Vagina (tissue), 2 donors: ENCODE measurements at places on chromosomes 13 and 19.

GRCh38 chr19:5349041-5349440 is 8.4 kb upstream of the PTPRS start:
- DNase-seq, result no peak

- DNase-seq, result no peak
These were observed 24.6 kb downstream of the CDADC1 start for GRCh38 chr13:49272296-49272695.

DNA sequence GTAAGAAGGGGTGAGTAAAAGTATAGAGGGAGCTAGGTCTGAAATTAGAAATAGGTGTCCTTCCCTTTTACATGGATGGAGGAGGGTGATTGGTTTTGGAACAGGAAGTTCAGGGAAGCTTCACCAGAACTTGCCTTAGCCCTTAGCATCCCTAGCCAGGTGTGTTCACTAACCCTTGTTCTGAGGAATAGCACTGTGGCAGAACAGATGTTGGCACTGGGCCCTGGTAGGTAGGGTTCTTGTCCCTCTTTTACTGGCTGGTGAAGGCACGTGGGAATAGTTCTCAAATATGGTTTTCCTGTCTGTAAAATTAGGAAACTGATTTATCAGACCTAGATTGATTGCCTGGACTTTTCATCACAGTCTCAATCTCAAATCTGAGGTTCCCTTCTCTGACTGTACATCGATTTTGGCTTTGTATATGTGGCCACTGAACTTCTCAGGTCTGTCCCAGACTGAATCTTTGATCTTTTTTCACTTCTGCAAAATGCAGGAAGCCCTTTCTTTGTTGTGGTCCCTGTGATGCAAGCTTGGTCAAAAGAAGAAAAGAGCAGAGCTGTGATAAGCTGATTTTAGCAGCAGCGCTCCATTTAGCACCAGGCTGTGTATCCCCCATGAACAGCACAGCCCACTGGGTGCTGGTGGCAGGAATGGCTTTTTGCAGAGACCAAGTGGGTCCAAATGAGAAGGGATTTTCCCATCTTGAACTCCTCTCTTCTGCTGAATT is 86.2 kb upstream of the HTR2A start:
- no peak for DNase-seq

DNA sequence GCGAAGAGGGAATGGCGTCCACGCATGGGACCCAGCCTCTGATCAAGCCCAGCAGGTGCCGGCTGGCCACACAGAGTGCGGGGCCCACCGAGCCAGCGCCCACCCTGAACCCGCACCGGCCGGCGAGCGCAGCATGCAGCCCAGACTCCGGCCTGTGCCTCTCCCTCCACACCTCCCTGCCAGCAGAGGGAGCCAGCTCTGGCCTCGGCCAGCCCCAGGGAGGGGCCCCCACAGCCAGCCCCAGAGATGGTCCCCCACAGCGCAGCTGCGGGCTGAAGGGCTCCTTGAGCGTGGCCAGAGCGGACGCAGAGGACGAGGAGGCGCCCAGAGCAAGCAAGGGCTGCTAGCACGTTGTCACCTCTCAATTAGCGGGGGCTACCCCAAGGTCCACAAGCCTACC is 904.5 kb downstream of the SLITRK6 start:
- DNase-seq, result no peak

DNA sequence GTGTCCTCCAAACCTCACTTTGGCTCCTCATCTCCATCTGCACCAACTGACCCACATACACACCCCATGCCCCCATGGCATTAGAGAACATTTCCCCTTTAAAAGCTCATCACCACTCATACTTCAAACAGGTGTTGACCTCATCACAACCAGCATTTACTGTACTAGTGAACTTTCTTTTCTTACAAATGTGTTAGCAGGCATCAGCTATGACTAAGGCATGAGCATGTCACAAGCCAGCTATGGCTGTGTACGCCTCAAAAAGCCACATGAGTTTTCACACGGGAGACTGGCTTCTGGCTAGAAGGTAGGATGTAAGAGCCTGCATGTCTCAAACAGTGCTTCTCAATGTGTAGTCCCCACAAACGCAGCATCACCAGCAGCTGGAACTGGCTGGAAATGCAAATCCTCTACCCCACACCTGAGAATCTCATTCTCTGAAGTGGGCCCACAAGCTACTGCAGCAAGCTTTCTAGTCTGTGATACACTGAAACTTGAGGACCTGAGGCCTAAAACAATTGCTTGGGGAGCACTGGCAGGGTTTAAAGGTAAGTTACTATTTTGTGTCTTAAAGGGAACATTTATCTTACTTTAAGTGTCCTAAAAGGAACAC is 66.8 kb downstream of the TUBGCP3 start:
- DNase-seq, result no peak

DNA sequence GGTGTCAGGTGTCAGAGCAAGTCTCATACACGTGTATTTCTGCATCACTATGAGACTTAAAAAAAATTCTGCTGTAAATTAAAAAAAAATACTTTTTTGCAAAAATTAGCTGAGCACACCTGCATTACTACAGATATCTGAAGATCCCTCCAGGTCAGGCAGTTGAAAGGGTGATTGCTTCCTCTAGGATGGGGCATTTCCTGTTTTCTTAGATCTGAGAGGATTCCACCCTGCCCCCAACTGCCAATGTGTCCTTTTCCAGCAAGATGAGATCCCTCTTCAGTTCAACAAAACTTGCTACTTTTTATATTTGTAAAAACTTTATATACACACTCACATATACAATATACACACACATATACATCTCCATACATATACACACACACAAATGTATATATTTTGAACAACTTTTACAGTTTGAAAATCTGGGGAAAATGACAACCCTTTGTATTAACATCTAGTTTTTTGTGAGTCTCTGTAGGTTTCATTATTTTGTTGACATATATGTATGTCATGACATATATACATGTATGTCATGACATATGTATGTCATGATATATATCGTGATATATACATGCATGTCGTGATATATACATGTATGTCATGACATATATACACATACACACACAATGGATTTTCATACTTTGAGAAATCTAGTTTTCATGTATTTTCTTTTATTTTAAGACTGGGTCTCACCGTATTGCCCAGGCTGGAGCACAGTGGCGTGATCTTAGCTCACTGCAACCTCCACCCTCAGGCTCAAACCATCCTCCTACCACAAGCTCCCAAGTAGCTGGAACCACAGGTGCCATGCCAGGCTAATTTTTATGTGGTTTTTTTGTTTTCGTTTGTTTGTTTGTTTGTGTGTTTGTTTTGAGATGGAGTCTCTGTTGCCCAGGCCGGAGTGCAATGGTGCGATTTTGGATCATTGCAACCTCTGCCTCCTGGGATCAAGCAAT is 17.8 kb downstream of the ZNF813 start:
- DNase-seq, result no peak

DNA sequence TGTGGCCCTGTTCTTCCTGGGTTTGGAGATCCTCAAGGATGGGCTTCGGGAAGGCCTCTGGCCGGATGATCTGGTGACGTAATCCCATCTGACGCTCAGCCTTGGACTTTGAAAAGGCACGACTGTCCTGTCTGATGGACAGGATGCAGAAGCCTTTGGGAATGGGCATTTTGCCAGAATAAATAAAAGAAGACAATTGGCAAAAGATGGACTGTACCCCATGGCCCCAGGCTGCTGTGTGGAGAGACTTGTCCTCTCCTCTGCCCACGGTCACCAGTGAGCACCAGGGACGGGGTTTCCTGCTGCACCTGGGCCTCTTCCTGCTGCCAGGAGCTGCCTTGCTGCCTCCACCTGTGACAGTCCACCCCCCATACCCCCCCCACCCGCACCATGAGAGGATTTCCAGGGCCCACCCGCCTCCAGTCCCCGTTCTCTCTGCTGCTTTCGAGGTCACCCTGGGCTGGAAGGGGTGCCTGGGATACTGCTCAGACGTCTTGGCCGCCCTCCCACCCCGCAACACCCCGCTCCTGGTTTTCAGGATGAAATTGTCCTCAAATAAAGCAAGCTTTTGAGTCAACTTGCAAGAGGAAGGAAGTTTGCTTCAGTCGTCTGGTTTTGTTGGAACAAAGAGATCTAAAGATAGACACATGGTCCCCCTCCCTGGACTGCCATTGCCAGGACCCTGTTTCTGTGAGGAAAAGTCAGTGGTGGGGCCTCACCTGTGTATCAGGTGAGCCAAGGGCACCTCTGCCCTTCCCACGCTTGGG is 40.9 kb downstream of the MCF2L start:
- no peak for DNase-seq

DNA sequence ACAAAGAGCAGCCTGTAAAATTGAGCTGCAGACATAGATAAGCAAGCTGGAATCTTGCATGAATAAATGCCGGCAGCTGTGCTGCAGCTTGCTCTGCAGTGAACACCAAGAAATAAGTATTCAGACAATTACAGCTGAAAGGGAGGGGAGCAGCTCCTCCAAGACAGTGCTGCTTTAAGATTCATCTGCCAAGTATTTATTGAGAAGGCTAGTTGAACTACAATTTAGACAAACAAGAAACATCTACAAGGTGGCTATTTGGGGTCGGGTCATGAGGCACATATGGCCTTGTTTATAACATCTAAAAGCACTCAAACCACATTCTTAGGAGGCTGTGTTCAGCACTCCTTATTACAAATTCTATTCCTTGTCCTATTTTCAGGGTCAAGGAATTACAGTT is 34.9 kb downstream of the ZNF726 start:
- DNase-seq, result no peak

DNA sequence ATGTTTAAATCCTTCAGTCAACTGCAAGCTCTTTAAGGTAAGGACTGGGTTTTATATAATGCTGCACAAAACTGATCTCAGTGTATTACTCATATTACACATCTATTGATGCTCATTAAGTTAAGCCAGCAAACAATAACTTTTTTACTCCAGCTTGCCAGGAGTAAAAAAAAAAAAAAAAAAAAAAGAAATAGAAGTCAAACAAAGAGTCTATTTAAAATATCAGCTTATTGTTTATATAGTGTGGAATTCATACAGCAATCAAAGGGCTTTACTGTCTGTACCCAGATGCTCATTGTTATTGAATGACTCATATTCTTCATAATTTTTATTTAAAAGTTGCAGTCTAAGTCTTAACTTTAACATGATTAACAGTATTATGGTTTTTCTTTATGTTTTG is 21.8 kb upstream of the KBTBD7 start:
- DNase-seq, result no peak

- no peak for DNase-seq
These were observed 24.9 kb downstream of the MED26 start for GRCh38 chr19:16603090-16603489.

DNA sequence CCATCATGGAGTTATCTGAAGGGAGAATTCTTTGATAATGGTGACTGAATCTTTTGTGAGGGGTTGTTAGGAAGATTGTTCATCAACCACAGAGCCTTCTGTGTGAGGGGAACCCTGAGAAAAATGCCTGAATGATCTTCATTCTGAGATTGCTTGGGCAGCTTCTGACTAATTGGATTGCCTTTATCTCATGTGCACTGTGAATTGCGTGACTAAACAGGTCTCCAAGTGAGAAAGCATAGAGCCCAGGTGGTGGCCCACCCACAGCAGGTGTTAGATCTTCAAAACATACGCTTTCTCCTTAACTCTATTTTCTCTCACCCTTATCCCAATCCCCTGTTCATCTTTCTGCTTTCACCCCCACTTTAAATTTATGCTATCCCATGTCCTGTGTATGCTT is 58.3 kb downstream of the DOCK9 start:
- no peak for DNase-seq
